ENCODE measurements at places on chromosomes 1 and 21. TPM values are rescaled to one million over a fixed set of nuclear protein-coding genes. Genes with fewer than 3 reads are reported as not detected.

The PCNX2 gene
- 34.4 TPM for total RNA-seq

The ATF3 gene
- 35.7 TPM for total RNA-seq

The LCE1F gene
- not detected for total RNA-seq

The RUNX3 gene
- total RNA-seq = 0.26 TPM

The CRYZL1 gene
- total RNA-seq = 22.1 TPM

The CDA gene
- total RNA-seq = not detected

The ABCG1 gene
- 0.77 TPM for total RNA-seq

The RIPK4 gene
- total RNA-seq = under 0.01 TPM

The ZMYND12 gene
- total RNA-seq = 1.3 TPM

The VANGL2 gene
- not detected for total RNA-seq

The C1orf115 gene
- 3.3 TPM for total RNA-seq

All from fibroblast of lung (primary cell).